Activated CD4-positive, alpha-beta T cell treated with anti-CD3 and anti-CD28 coated beads for 36 hours (primary cell): ENCODE measurements at places on chromosomes 2 and 18. TPM values are rescaled to one million over a fixed set of nuclear protein-coding genes. Genes with fewer than 3 reads are reported as not detected.

- DNase-seq: no peak
These were observed 329.9 kb downstream of the DLGAP1 start for GRCh38 chr18:4125224-4125623.

- DNase-seq: no peak
These were observed 139.3 kb upstream of the FBXO11 start for GRCh38 chr2:48045613-48046012.

DNA sequence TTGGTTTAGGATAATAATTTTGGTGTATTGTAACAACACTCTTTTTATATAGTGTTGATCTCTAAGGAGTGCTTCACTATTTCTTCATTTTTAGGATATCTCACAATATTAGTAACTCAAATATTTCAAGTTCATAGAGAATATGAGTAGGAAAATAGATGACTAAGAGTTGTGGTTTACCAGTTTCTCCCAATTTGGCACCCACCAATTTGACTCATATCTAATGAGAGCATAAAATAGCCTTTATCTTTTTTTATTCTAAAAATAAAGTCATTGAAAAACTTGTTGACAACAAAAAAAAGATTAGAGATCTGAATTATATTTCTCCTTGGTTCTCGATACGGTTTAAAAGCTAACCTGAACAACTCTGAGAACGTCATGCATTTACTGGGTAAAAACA is 204.0 kb downstream of the PARD3B start:
- no peak for DNase-seq

GRCh38 chr18:10225300-10225699 is 229.1 kb upstream of the APCDD1 start:
- DNase-seq: no peak

- DNase-seq: no peak
These were observed 14.8 kb downstream of the CAD start for GRCh38 chr2:27231921-27232320.

GRCh38 chr2:171274757-171275156 is 114.1 kb upstream of the TLK1 start:
- no peak for DNase-seq

DNA sequence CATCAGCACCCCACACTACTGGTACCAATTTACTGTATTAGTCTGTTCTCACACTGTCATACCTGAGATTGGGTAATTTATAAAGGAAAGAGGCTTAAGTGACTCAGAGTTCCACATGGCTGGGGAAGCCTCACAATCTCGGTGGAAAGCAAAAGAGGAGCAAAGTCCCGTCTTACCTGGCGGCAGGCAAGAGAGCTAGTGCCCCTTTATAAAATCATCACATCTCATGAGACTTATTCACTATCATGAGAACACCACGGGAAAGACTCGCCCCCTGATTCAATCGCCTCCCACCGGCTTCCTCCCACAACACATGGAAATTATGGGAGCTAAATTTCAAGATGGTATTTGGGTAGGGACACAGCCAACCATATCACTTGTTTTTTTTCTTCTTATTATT is 717.2 kb downstream of the TRIB2 start:
- DNase-seq: no peak

- DNase-seq: no peak
These were observed 6.5 kb downstream of the TTR start for GRCh38 chr18:31598021-31598805.

DNA sequence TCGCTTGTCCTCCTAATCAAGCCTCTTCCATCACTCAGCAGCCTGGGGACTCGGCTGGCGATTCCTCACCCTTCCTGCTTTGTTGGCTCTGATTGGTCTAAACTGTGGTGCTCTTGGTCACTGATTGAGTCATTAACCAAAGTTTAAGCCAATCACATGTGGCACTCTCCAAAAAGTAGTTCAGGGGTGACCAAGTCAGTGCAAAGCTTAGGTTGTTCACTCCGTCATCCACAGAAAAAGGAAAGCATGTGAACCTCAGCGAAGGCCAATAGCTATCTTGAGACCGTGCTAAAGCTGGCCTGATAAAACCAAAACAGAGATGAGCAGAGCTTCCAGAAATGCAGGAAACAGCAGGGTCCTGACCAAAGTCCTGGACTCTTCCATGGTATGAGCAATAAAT is 4.9 kb downstream of the ALPK2 start:
- DNase-seq: no peak

The KCNG3 gene
- 0.35 TPM for total RNA-seq

- DNase-seq: no peak
These were observed 738 bp downstream of the CHST9 start for GRCh38 chr18:27184115-27185024.

DNA sequence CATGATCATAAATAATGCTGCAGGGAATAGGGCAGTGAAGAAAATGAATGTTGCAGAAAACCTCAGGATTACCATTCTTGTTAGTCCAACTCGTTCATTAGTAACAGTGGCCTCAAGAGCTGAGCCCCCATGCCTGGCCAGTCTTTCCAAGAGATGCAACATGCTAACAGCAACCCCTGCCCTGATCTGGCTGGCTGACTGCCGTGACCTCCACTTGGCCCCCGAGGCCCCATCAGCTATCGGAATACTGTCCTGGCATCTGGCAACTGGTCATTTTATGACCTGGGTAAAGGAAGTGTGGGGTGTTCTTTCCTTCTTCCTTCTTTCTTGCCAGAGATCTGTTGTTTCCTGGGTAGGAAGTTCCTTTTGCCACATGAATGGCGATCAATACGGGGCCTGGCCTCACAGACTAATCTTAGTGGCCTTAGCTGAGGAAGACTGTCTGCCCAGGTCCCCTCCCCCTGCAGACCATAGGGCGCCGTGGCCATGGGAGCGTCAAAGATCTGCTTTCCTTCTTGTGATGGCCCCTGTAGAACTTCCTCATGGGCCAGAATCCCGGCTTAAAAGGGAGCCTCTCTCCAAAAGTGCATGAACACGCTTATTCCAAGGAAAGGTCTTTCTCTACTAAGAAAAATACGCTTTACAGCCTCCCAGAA is 10.6 kb upstream of the TRABD2A start:
- no peak for DNase-seq

- DNase-seq: no peak
These were observed 44.9 kb upstream of the ALK start for GRCh38 chr2:29966266-29966665.

DNA sequence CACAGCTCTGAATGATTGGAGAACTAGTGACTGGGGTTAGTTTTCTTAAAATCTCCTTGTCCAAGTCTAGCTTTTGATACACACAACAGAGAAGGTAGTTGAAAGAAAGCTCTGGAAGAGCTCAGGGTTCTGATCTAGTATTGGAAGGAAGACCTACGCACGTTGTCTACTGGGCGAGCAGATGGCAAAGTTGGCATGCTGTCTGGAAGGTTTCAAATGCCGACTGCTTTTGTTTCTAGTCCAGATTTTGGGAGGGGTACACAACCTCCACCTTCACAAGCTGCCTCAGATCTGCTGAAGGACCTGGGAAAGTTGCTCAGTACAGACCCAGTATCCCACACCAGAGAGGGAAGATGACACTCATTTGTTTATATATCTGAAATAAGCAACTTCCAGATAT is 507.3 kb downstream of the RNF144A start:
- no peak for DNase-seq

GRCh38 chr2:38345323-38346038 is 31.6 kb downstream of the ATL2 start:
- DNase-seq: no peak

DNA sequence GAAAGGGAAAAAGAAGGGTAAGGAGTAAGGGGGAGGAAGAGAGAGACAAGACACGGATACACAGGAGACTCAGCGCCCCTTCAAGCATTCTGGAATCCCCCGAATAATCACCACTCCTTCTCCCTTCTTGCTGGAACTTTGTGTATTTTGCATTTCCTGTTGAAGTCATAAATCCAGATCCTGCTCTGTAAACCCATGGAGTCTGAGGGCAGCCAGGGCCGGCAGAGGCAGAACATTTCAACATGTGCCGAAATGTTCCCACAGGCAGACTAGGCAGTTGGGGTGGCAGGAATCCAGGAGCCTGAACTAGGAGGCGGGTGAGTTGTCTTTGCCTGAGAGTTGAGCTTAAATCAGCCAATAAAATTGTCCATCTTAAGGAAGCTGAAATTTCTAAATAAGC is 193.1 kb downstream of the SH3RF3 start:
- no peak for DNase-seq

The ZNF532 gene
- total RNA-seq: 11.3 TPM

DNA sequence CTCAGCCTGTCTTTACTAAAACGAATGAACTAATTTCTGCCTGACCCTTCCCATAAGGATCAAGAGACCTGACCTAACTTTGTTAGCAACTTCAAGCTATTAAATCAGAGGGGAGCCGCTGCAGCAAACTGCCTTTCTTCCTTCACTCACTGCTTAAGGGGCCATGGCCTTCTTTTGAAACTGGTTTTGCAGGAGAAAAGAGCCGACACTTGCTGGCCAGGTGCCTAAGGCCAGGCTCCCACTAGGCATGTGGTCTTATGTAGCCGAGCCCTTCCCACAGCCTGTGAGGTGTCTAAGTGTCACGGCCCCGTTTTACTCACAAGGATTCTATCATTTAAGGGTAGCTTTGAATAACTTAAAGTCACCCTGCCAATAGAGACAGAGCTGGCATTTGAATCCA is 130.8 kb downstream of the ZNF236 start:
- DNase-seq: no peak

GRCh38 chr2:67880291-67880761 is 182.5 kb downstream of the C1D start:
- no peak for DNase-seq
